Stimulated activated CD8-positive, alpha-beta memory T cell treated with anti-CD3 and anti-CD28 coated beads, Interleukin-7, amount 100 ng/mL, for 1 hour (primary cell): ENCODE measurements at places on chromosomes 11 and 22.

DNA sequence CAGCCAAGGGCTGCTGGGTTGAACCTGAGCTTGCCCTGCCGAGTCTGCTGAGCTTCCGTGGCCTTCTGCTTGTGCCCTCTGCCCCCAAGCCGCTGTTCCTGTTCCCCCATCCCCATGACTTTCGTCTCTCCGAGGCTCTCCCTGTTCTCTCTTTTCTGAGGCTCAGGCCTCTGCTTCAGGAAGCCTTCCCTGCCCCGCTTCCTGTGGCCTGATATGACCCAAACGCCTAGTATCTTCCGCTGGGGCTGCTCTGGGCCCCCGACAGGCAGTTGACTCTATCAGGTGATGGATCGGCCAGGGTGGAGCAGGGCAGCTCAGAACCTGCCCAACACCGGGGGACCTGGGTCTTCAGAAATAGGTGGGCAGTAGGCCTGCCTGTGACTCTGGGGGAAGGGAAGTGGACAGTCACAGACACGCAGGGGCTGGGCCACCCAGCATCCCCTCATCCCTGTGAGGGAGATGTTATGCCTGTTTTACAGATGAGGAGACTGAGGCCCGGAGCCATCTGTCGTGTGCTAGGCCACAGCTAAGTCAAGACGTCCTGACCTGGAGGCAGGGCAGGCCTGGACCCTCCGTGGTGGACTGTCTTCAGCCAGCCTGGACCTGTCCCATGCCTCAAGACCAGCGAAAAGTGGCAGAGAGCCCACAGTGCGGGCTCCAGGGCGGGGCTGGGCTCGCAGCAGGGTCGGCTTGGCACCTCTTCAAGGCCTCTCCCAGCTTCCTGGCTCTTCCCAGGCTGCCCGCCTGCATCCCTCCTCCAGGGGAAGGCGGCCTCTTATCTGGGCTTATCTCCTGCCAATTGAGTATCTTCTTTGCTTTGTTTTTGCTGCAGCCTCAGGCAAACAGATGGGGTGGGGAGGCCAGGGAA lies 16.2 kb downstream of the BAD start:
- no peak for DNase-seq

GRCh38 chr11:19050281-19050680 lies 10.2 kb downstream of the MRGPRX2 start:
- no peak for DNase-seq

GRCh38 chr11:126082251-126083109 lies 19.8 kb upstream of the CDON start:
- no peak for DNase-seq

- no peak for DNase-seq
Observed at GRCh38 chr11:71293961-71294782, 41.8 kb upstream of the SHANK2 start.

DNA sequence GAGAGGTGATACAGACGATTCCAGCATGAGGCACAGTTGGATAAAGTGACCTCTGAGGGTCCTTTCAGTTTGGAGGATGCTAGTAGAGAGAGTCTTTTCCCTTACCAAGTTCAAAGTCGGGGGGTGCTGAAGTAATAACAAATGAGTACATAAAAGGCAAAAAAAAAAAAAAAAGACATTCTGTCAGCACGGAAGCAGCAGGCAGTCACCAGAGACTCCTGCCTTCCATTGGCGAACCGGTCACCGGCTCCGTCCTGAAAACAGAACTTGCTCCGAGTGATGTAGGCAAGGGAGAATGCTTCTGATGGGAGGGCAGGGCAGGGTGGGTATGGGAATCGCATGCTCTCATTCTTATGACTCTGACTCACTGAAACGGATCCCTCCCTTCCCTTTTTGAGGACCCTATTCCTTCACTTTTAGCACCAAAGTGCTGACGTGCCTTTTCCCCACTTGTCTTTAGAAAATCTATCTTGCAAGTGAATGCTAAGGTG lies 65.9 kb downstream of the PRR5L start:
- no peak for DNase-seq

- no peak for DNase-seq
Observed at GRCh38 chr11:65849366-65849765, 8.6 kb downstream of the CFL1 start.

GRCh38 chr11:103622296-103622695 lies 414.1 kb upstream of the DDI1 start:
- DNase-seq, result no peak

DNA sequence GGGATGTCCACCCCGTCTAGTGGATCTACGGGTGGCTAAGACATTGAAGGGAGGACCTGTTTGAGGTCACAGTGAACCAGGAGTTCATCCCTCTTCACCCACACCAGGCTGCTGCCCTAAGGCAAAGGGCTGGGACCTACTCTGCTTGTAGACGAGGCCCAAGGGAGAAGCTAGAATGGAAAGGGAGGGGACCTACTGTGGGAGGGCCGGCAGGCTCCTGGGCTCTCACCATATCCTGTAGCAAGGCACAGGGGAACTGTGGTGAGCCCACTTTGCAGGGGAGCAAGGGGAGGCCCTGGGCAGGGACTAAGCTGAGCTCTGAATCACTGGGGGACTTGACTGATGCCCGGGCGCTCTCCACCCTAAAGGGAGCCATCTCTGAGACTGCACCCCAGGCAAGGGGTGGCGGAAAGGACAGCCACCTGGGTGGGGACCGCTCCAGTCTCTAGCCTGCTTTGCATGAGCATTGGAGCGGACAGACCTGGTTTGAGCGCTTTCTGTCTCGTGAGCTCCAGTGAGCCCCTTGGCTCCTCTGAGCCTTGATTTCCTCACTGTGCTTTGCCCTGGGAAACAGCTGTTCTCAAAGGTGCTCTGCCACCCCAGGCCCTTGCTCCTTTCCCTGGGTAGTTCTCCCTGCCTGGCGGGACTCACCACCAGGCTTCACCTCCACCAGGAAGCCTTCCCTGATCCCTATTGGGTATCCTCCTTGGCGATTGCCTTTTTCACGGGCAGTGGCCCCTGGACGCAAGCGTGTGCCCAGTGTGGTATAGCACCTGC lies 24.2 kb downstream of the PARVG start:
- DNase-seq, result no peak

GRCh38 chr22:30474683-30475424 lies 3.0 kb upstream of the SEC14L3 start:
- no peak for DNase-seq

DNA sequence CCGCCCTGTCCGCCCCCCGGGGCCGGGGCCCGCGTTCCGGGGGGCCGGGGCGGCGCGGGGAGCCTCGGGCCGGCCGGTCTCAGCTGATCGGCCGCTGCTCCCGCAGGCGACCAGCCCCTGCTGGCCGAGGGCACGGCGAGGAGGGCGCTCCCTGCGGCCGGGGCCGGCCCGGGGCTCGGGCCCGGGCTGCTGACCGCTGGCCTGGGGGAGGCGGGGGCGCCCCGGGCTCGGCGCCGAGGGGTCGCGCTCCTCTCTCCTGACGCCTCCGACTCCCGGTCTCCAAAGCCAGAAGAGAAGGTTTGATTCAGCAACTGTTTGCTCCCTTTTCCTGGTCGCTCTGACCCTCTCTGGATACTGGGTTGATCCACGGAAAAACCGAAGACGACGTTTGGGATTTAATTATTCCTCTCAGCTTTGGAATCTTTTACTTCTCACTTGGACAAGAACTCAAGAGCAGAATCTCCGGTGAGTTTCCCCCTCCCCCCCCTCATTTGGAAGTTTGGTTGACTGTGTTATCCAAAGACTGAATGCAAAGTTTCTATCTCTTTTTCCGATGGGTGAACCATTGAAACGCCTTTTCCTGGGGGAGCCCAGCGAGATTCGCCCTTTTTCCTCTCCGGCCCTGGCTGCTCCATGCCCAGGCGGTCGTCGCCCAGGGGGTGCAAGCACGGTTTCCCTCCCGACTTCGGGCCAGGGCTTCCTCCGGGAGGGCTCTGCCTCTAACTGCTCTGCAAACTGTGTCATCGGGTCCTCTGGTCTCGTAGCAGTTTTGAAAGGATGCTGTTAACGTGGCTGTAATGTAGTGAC lies 725 bp downstream of the KDM2A start:
- no peak for DNase-seq

DNA sequence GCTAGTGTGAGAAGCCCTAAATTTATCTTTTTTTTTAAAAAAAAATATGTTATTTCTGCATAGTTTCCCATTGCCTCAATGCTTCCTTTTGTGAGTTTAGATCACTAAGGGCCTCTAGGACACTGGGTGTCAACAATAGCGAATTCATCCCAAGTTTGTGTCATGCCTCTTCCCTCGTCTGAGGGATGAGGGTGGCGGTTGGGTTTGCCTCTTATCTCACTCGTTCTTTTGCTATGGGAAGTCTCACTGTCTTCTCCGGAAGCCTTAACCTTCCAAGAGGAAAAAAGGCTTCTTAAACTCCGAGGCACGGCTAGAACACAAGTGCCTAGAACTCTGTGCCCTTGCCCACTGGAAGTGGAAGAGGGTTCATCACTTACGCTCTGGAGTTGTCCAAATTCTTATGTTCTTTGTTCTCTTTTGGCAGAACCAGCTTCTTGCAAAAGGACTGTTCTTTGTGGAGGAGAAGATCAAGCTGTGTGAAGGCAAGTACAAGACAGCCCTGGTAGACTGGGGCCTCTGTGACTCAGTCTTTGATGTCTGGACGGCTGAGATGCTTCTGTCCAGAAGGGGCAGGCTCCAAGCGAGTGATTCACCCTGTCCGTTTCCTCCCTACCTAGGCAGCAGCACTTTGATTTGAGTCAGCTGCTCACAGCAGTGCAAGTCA lies 78.5 kb downstream of the TRAF6 start:
- no peak for DNase-seq

DNA sequence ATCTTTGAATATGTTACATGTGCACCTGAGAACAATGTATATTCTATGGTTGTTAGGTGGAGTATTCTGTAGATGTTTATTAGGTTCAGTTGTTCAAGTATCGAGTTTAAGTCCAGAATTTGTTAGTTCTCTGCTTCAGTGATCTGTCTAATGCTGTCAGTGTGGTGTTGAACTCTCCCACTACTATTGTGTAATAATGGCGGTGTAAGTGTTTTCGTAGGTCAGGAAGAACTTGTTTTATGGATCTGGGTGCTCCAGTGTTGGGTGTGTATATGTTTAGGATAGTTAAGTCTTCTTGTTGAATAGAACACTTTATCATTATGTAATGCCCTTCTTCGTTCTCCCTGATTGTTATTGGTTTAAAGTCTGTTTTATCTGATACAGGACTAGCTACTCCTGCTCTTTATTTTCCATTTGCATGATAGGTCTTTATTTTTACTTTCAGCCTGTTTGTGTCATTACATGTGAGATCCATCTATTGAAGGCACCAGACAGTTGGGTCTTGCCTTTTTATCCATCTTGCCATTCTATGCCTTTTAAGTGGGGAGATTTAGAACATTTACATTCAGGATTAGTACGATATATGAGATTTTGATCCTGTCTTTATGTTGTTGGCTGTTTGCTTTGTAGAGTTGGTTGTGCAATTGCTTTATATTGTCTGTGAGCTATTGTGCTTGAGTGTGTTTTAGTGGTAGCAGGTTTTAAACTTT lies 121.6 kb downstream of the DDX10 start:
- DNase-seq, result no peak

DNA sequence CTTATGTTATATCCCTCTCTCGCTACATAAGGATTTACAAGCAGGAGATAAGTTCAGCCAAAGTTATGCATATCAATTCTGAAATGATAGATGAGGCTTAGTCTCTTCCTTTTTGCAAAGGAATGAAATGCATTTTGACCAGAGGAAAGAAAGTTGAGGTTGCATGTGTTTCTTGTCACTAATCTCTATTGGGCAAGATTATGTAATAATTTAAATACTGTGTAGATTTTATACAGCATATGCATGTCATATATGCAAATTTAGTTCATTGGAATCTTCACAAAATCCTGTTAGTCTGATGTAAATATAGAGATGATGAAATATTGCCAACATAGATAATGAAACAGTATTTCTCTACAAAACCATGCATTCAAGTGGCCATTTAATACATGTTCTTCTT lies 858.7 kb upstream of the RAG2 start:
- no peak for DNase-seq

DNA sequence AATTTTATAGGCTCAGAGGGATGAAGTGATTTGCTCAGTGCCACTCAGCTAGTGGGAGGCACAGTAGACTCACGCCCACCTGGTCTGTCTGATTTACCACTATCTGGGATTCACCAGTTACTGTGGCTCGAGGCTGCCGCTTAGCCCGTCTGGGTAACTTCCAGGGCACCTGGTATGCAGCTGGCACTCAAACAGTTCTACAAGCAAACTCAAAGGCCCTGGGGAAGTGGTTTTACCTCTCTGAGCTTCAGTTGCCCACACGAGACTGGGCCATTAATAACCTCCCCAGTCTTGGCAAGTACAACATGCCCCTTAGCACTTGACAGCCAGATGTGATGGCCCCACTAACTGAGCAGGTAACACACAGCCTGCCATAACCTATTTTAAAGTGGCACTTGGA lies 2.6 kb downstream of the GDPD5 start:
- no peak for DNase-seq

- DNase-seq, result no peak
Observed at GRCh38 chr22:44449061-44449682, 48.9 kb downstream of the RTL6 start.

- no peak for DNase-seq
Observed at GRCh38 chr22:29206372-29207242, 911 bp downstream of the EMID1 start.

GRCh38 chr22:24185501-24186351 lies 4.4 kb downstream of the SUSD2 start:
- no peak for DNase-seq

- no peak for DNase-seq
Observed at GRCh38 chr22:31616315-31616980, 45.6 kb downstream of the PISD start.
